ENCODE measurements at places on chromosomes 6 and 20. TPM values are rescaled to one million over a fixed set of nuclear protein-coding genes. Genes with fewer than 3 reads are reported as not detected.

GRCh38 chr20:56626367-56627121, 2.6 kb upstream of the TFAP2C start:
- no peak overlapping the region for H3K27ac ChIP-seq
- no peak for DNase-seq
- no peaks in the 10 kb centered on the region for H3K36me3 ChIP-seq

- H3K27me3 ChIP-seq, result no peaks in the 10 kb centered on the region
- peaks cover 7% of the 10 kb centered on the region for H3K4me1 ChIP-seq
- DNase-seq, result no peak
- H3K27ac ChIP-seq, result peak overlapping the region; percentile 18
- H3K36me3 ChIP-seq, result peaks cover 14% of the 10 kb centered on the region
- H3K4me3 ChIP-seq, result no peak overlapping the region
These were observed 128.3 kb downstream of the DST start for GRCh38 chr6:56514395-56514794.

GRCh38 chr6:2793534-2794151, 28.4 kb downstream of the WRNIP1 start:
- no peak for DNase-seq
- H3K27me3 ChIP-seq, result no peaks in the 10 kb centered on the region
- peaks cover 3% of the 10 kb centered on the region for H3K36me3 ChIP-seq

DNA sequence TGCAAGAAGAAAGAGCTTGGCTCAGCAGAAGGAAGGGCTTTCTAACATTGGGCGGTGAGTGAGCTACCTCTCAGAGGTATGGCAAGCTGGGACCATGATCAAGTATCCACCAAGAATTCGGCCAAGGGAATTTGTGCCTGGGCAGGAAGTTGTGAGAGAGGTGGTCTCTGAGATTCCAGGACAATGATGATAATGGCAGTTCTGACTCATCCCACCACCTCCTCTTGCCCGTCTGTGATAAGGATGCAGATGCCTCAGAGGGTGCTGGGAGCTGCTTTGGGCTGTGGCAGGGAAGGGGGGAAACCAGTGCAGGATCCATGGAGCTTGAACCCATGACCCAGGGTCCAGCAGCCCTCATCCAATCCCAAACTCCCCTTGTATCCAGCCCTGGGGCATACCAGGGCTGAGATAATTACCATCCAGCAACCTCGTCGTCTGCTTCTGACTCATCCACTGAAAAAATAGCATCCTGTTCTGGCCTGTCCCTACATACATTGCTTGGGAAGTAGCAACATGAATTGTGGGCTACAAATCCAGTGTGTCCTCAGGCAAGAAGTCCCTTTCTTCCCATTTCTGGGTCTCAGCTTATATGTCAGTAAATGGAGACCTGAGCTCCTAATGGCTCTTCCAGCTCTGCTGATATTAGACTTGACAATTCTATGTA, 5.9 kb downstream of the TGM6 start:
- H3K27ac ChIP-seq, result no peak overlapping the region
- H3K36me3 ChIP-seq, result no peaks in the 10 kb centered on the region
- peaks cover 27% of the 10 kb centered on the region for H3K27me3 ChIP-seq
- H3K4me1 ChIP-seq, result no peaks in the 10 kb centered on the region

- DNase-seq, result no peak
- no peak overlapping the region for H3K27ac ChIP-seq
- no peak overlapping the region for H3K4me3 ChIP-seq
- H3K4me1 ChIP-seq, result peaks cover 14% of the 10 kb centered on the region
- no peaks in the 10 kb centered on the region for H3K27me3 ChIP-seq
These were observed 126.3 kb downstream of the C6orf118 start for GRCh38 chr6:165183071-165183470.

- no peaks in the 10 kb centered on the region for H3K27me3 ChIP-seq
- no peak overlapping the region for H3K27ac ChIP-seq
- no peak for DNase-seq
- peaks cover 8% of the 10 kb centered on the region for H3K4me1 ChIP-seq
- peaks cover 1% of the 10 kb centered on the region for H3K36me3 ChIP-seq
These were observed 26.6 kb upstream of the ILRUN start for GRCh38 chr6:34723203-34723602.

DNA sequence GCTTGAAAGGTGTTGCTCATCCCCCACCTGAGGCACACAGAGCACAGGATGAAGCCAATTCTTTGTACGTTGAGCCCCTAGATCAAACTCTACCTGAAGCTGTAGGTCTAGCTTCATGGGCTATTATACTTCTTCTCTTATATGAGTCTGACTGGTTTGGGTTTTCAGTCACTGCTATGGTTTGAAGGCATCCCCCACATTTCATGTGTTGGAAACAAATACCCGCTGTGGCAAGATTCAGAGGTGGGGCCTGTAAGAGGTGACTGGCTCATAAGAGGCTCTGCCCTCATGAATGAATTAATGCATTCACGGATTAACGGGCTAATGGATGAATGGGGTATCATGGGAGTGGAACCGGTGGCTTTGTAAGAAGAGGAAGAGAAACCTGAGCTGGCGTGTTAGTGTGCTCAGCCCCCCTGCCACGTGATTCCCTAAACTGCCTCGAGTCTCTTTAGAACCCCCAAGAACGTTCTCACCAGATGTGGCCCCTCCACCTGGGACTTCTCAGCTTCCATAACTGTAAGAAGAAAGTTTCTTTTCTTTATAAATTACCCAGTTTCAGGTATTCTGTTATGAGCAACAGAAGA, 39.2 kb downstream of the PREX1 start:
- H3K27me3 ChIP-seq, result peaks cover 7% of the 10 kb centered on the region
- H3K36me3 ChIP-seq, result no peaks in the 10 kb centered on the region
- no peak overlapping the region for H3K4me3 ChIP-seq

DNA sequence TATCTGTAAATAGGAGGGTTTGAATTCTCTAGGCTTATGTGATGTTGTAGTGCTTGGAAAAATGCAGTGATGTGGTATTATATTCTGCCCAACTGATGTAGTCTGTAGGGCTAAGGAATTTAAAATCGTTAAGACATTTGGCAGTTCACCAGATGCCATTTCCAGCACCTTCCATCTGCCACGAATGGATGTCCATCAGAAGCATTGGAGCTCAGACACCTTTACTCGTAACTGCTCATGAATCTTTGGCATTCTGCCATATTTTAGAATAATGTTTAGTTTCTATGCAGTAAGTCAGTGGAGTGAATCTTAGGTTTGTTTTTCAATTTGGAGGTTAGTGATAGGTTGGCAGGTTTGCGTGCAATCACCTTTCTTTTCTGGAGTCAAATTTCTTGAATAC, 2.4 kb upstream of the SYTL3 start:
- no peaks in the 10 kb centered on the region for H3K36me3 ChIP-seq
- H3K4me1 ChIP-seq, result peaks cover 16% of the 10 kb centered on the region
- H3K4me3 ChIP-seq, result no peak overlapping the region
- no peak for DNase-seq

VSTM2L gene
- total RNA-seq, result 5.0 TPM

GRCh38 chr20:32353848-32354496, 4.2 kb upstream of the ASXL1 start:
- no peaks in the 10 kb centered on the region for H3K27me3 ChIP-seq
- no peak overlapping the region for H3K27ac ChIP-seq
- H3K36me3 ChIP-seq, result no peaks in the 10 kb centered on the region
- no peak overlapping the region for H3K4me3 ChIP-seq
- H3K4me1 ChIP-seq, result peaks cover 5% of the 10 kb centered on the region

- no peaks in the 10 kb centered on the region for H3K36me3 ChIP-seq
- H3K4me3 ChIP-seq, result no peak overlapping the region
- no peak for DNase-seq
- peaks cover 59% of the 10 kb centered on the region for H3K27me3 ChIP-seq
- no peaks in the 10 kb centered on the region for H3K4me1 ChIP-seq
These were observed 31.6 kb upstream of the CD93 start for GRCh38 chr20:23117738-23118137.

DNA sequence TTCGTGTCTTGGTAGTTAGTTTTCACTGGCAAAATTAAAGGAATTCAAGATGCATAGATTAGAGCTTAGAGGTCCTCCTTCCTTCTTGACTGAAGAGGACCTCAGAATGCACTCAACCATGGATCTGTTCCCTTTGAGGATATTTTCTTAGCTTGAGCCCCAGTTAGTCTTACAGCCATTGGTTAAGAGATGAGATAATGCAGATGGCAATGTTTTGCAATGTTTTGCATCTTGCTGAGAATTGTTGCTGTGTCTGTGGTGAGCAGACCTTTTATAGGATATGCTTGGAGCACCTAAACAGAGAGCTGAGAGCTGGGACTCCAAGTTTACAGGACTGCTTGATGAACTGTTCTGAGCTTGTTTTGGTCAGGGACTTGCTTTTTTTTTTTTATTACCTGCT, 107.5 kb downstream of the TMEM170B start:
- no peaks in the 10 kb centered on the region for H3K4me1 ChIP-seq
- DNase-seq, result no peak
- H3K36me3 ChIP-seq, result no peaks in the 10 kb centered on the region
- H3K27me3 ChIP-seq, result no peaks in the 10 kb centered on the region
- H3K27ac ChIP-seq, result no peak overlapping the region

OTOR gene
- total RNA-seq, result not detected

CNBD2 gene
- 4.0 TPM for total RNA-seq

DNA sequence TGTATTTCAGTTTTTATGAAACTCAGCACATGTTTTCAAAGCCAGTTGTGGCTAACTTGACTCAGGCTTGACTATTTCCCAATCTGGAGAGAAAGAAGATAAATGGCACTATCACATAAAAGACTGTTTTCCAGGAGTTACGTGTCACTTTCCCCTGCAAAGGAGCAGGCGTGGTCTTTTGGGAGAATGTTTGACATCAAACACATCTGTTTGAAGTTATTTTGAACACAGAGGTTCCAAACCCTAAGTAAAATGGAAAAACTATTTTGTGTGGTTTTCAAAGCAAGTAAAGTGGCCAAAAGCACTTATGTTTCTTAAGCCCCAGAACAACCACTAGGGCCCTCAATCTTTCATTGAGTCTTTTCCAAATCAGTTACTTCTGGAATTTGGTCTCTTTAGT, 89.7 kb downstream of the FOXF2 start:
- no peaks in the 10 kb centered on the region for H3K4me1 ChIP-seq
- no peak for DNase-seq
- H3K27ac ChIP-seq, result no peak overlapping the region
- H3K36me3 ChIP-seq, result no peaks in the 10 kb centered on the region

- H3K36me3 ChIP-seq, result no peaks in the 10 kb centered on the region
- H3K27me3 ChIP-seq, result peaks cover 26% of the 10 kb centered on the region
- H3K4me1 ChIP-seq, result peaks cover 1% of the 10 kb centered on the region
- DNase-seq, result peak; percentile 21
These were observed 571 bp upstream of the EEF1A2 start for GRCh38 chr20:63499338-63499969.

MEI4 gene
- total RNA-seq, result 2.6 TPM

DNA sequence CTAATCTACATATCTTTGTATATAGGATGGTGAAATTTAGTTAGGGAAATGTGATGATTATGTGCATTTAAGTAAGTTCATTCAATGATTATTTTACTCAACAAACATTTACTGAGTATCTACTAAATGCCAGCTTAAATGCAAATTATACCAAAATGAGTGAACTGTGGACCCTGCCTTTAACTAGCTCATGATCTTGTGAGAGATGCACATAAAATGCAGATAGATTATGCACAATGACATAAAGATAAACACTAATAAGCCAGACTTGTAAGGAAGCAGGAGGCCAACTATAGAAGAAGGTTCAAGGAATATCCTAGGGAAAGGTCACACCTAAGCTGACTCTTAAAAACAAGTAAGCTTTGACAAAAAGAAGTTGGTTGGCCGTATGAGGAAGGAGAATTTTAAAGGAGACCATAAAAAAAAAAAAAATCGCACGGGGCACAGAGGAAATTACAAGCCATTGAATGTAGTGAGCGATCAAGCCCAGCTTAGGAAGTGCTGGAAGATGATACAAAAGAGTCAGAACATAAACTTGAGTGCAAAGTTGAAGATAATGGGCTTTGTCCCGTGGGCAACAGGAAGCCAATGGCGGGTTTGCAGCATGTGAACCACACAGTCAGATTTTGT, 107.9 kb downstream of the NRSN1 start:
- H3K27ac ChIP-seq, result no peak overlapping the region
- no peak for DNase-seq
